Right lobe of liver (tissue), 6 donors: ENCODE measurements at places on chromosomes 3 and 15. TPM values are rescaled to one million over a fixed set of nuclear protein-coding genes. Genes with fewer than 3 reads are reported as not detected.

DNA sequence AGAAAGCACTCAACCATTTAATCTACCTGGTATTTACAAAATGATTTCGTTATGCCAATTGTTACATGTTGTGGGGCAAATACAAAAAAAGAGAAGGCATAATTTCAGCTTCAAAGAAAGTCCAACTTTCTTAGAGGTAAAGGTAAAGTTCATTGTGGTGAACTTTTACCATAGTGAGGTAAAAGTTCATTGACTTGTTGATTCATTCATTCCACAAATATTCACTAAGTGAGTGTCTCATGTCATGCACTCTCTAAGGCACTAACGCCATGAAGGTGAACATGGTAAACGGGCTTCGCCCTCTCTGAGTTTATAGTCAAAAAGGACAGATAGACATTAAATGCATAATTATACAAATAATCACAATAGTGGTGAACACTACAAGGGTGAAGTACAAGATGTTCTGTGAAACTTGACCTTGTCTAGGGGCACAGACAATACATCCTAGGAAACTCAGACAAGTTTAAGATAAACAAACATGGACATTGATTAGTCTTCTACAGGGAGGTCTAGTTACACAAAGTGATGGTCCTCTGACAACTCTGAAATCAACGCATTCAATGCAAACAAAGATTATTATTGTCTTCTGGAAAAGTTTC, 378.6 kb downstream of the MAGI1 start:
- DNase-seq: no peak
- H3K36me3 ChIP-seq: no peaks in the 10 kb centered on the region
- no peak overlapping the region for H3K27ac ChIP-seq
- no peaks in the 10 kb centered on the region for H3K27me3 ChIP-seq

GREM1 gene
- total RNA-seq: 0.16 TPM

ERICH6 gene
- not detected for total RNA-seq

SLC22A14 gene
- 0.12 TPM for total RNA-seq

NR2E3 gene
- total RNA-seq: not detected
